ENCODE measurements at places on chromosomes 5 and 9.

DNA sequence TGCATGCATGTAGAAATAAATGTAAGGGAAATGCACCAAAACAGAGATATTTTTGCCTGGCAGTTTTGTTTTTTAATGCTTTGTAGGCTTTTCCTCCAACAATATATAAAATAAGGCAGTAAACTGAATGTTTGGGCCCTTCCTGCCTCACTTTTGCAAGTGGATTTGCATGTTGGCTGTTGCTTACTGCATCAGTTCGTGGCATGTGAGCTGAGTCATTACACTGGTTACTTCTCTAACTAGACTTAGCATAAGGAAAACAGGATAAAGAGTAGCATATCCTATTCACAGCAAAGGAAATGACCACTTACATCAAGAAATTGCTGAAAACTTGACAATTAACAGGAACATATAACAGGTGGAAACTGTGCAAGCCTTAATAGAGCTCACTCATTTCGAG lies 113.4 kb downstream of the TLE1 start:
- DNase-seq, result no peak

- DNase-seq, result no peak
Measured at GRCh38 chr9:101117161-101117560, 88.6 kb downstream of the PLPPR1 start.

DNA sequence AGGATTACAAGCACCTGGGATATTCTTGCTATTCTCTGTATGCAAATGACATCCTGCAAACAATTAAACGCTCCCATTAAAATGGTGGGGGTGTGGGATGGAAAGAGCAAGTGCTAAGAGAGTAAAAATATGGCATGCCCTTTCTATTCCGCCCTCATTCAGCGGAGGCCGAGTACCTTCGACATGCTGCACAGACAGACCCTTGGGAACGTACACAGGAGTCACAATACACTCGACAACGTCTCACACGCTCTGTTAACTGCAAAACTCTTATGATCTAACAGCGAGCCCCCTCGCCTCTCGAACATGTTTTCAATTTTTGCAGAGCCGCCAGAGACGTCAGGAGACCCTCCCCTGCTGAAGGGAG lies 322.2 kb downstream of the CEMIP2 start:
- no peak for DNase-seq

GRCh38 chr5:41617843-41618515 lies 107.6 kb upstream of the PLCXD3 start:
- no peak for DNase-seq
